ENCODE measurements at places on chromosomes 5 and 9.

GRCh38 chr5:62305358-62305714, 670 bp upstream of the KIF2A start:
- no peak for DNase-seq

DNA sequence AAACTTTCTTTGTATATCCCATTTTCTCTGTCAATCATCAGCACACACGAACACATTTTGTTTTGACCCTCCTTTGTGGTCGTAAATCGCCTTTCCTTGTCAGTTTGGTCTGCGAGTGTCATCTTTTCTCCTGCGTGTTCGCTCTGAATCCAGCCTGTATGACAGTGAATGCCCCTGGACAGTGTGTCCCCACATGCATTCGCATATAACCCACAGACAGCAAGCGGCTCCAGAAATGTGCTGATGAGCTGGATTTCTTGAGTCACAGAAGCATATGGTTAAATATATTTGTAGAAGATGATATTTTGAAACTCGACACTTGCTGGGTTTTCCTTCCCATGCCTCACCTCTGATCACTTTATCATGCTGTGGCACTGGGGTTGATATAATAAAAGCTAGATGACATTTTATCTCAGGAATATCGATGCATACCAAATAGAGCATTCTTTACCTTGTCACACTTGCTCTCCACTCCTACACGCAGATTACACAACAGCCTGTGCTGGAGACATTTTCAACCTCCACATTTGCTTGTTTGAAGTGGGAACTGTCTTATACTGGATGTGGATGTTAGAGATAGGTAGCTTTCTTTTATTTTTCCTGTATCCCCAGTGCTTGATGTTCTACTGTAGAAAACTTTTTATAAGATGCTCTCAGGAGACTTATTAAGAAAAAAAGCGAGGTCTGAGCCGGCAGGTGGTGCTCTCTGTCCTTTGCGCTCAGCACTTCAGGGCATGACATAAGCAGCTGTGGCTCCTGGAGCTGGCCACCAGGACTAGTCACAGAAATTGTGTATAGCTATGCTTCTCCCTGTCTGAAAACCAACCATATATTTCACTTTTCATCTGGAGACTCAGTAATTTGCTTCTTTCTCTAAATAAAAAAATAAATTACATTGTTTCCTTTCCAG, 215.1 kb downstream of the SH3GL2 start:
- DNase-seq = peak; percentile 17

- DNase-seq = peak; percentile 62
Observed at GRCh38 chr5:16140417-16140816, 39.2 kb downstream of the MARCHF11 start.

DNA sequence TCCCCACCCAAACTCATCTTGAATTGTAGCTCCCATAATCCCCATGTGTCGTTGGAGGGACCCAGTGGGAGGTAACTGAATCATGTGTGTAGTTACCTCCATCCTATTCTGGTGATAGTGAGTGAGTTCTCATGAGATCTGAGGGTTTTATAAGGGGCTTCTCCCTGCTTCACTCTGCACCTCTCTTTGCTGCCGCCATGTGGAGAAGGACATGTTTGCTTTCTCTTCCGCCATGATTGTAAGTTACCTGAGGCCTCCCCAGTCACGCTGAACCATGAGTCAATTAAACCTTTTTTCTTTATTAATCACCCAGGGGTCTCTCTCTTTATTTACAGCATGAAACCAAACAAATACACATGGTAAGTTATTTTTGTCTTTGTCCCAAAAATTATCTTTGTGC, 726.1 kb downstream of the CDH18 start:
- DNase-seq = no peak

GRCh38 chr5:2369178-2369577, 382.3 kb downstream of the IRX2 start:
- DNase-seq = no peak

DNA sequence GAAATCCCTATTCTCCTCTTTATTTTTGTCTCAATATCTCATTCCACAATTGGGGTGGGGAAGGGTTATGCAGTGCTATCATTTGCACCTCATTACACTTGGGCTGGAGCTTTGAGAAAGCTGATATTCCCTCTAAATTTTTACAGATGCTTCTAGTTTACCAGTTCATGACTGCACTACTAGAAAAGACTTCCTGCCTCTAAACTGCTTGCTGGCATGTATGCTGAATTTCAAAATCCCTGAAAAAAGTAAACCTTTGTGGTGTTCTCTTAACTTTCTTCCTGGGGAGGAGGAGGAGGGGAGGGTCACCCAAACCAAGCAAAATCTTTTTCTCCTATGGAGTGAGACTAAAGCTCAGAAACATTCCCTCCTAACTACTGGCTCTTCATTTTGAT, 45.1 kb downstream of the BNC2 start:
- DNase-seq = peak; percentile 38

DNA sequence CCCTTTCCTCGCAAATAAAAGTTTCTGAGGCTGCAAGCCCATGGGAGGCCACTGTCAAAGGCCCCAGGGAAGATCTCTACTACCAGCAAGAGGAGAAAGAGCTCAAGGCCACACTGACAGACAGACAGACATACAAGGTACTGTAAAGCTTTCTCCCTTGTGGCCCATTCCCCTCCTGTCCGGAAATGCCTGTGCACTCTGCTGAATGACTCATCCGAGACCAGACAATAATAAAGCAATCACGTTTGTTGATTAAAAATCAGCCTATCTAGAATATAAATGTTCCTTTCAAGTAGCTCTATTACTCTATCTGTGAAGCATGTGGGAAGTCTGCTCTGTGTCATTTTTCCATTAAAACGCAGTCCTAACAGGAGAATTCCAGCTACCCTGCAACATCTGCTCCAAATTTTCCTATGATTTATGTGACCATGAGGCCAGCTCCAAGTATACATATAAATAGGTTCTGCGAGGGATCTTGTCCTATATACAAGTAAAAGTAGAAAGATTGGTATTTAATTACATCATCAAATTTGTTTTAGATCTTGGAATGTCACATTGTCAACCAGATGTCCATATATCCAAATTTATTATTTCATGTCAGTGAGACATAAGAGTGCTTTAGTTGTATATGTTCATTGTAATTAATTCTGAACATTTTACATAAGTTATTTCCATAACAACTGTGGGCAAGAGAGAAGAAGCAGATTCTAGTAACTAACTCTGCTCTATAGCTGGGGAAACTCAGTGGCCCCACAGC, 34.7 kb upstream of the TGFBI start:
- DNase-seq = peak; percentile 77

GRCh38 chr5:175590471-175590881, 67.4 kb upstream of the HRH2 start:
- DNase-seq = peak; percentile 78

GRCh38 chr9:6567140-6567591, 78.4 kb downstream of the GLDC start:
- peak; percentile 91 for DNase-seq

GRCh38 chr5:72644296-72644695, 137.1 kb upstream of the ZNF366 start:
- no peak for DNase-seq

GRCh38 chr9:120875195-120875565, 1.8 kb downstream of the PHF19 start:
- no peak for DNase-seq

GRCh38 chr5:111855356-111855755, 98.4 kb upstream of the NREP start:
- DNase-seq = no peak

DNA sequence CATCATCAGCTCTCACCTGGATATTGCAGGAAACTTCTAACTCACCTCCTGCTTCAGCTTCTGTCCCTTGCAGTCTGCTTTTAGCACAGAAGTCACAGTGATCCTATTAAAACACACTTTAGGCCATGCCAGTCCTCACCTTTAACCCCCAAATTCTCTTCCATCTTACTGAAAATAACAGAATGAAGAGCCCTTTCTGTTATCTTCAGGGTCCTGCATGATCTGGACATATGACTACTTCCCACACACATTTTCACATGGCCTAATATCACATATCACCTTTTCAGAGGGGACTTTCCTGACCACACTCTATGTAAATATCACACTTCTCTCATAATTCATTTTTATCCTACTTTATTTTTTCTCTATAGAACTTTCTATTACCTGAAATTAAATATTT, 550.6 kb upstream of the CLINT1 start:
- no peak for DNase-seq

DNA sequence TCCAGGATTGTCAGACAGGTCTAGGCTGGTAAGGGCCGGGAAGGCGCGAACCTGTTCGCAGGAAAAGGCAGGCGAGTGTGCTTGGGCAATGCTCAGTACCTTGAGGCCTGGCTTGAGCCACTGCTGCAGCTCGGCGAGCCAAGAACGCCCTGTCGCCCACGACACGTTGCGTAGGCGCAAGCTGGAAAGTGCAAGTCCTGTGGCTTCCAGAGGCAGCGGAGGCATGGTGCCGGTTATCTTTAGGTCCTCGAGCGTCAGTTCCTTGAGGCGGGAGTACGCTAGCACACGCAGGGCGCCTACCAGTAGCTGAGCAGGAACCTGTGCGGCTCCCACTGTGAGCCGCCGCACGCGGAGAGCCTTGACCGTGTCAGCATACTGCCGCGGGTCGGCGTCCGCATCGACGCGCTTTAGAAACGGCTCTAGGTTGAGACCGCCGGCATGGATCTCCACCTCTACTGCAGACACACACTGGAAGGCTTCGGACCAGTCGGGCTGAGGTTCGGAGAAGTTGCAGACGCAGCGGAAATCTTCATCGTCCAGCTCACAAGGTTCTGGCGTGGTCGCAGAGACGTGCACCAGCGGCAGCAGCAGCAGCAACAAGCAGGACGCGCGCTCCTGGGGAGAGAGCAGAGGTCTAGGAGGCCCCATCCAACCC, 482 bp downstream of the CD14 start:
- DNase-seq = peak; percentile 63

DNA sequence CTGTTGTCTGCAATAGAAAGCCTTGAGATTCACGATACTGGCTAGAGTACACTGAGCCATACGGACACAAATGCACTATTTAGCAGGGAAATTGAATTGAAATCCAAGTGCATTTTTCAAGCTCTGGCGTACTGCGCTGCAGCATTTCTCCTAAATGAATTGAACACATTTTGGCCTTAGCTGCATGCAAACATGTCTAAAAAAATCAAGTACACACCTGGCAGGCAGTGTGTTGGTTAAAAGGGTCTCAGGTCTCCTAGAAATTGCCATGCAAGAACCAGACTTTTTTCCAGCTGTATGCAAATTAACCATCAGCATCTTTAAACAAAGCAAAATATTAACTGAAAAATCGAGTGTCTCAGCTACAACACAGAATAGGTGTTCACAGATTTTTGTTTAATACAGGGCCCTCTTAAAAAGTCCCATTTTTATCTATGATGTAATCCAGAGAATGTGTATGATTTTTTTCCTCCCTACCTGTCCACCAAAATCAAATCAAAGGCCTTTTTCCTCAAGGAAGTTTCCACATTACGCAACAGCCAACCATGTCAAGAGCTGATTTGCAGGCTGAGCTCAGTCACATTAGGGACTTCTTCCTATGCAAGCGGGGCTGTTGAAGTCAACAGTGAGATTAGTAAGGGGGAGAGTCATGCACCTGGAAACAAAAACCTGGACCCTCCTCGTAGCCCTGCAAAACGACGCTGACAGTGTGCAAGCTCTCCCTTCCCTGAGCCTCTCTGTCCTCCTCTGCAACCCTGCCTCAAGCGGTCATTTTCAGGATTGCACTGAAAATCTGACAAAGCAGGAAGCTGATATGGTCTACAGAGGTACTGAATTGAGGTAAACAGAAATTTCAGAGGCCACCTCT, 14.1 kb upstream of the SFXN1 start:
- peak; percentile 34 for DNase-seq

- peak; percentile 37 for DNase-seq
Observed at GRCh38 chr9:112925058-112925641, 34.5 kb upstream of the SLC46A2 start.

GRCh38 chr9:19372567-19372966, 7.5 kb downstream of the RPS6 start:
- DNase-seq = no peak

GRCh38 chr9:34114436-34114835, 12.1 kb downstream of the DCAF12 start:
- DNase-seq = no peak

- no peak for DNase-seq
Observed at GRCh38 chr5:3216386-3216785, 379.2 kb upstream of the IRX1 start.

DNA sequence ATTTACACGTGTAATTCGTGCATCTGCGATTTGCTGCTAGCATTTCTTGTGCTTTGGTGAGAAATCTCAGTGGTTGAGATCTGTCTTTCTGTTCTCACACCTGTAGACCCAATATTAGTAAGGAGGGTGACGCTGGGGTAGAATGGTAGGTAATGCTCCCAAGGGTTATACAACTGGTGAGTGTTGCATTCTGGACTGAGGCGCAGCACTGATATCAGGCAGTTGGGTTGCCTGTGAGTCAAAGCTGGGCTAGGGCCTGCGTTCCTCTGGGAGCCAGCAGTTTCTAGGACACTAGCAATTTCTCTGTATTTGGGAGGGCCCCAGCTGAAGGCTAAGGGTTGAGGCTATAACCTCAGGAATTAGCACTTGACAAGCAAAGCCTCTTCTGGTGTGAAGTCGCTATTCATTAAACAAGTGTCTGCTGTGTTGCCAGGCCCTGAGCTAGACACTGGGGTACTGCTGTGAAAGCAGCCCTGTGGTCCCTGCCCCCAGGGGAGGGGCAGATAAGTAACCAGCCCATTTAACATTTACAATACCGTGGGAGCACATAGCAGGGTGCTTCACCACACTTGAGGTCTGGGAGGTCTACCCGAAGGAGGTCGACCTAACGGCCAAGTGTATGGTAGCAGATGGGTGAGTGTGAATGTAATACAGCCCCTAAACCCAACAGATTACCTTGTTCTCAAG, 28.7 kb downstream of the LARP1 start:
- DNase-seq = no peak

- peak; percentile 27 for DNase-seq
Observed at GRCh38 chr9:88106492-88106891, 31.8 kb downstream of the SPATA31C2 start.

DNA sequence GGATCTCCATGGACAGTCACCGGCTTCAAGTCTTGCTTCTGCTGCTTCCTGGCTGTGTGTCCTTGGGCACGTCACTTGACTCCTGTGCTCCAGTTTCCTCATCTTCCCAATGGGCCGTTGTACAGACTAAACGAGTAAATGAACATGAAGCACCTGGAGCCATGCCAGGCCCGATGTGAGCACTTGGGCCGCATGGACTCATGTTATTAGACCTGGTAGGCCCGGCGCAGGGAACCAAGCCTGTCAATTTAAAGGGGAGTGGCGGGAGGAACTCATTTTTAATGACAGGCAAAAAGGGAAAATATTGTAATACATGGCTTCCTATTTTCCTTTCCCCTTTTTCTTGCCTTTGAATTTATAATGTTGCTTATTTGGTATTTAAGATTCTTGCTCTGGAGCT, 47.5 kb downstream of the TENT4A start:
- no peak for DNase-seq

DNA sequence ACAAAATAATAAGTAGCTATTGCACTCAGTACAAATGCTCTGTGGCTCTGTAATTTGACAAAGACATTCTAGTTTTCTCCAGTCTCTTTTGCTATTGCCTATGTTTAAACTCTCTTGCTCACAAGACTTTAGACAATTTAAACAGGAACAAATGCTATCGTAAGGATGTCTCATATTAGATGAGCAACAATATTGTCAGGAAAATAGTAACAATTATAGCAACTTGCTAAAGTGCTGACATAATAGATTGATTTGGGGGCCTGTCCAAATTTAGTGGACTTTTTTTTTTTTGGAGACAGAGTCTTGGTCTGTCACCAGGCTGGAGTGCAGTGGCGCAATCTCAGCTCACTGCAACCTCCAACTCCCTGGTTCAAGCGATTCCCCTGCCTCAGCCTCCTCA, 11.8 kb downstream of the KIF2A start:
- no peak for DNase-seq
